Stimulated activated CD4-positive, alpha-beta T cell treated with anti-CD3 and anti-CD28 coated beads, Interleukin-4, amount 100 ng/mL, for 1 hour (primary cell): ENCODE measurements at places on chromosomes 16 and 17.
A peak's percentile ranks its signal among the peaks of the same experiment; 100 is the strongest.

DNA sequence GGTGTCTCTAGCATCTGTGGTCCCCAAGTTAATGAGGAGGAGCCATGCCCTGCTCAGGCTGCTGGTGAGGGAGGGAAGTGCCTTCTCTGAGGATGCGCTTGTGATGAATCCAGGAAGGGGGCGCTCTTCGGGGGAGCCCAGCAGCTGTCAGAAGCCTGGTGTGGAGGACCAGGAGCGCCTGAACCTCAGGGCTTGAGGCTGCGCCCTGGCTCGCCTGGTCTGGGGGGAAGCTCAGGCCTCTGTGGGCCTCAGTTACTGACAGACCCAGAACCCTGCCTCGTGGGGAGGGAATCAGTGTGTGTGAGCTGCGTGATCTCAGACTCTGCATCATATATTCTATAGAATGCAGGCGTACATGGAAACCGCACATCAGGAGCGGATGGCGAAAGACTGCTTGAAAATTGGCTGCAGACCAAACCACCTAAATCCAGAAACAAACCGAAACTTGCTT, 126.1 kb downstream of the SEC14L1 start:
- DNase-seq: no peak

GRCh38 chr16:85967111-85967510, 68.1 kb downstream of the IRF8 start:
- no peak for DNase-seq

DNA sequence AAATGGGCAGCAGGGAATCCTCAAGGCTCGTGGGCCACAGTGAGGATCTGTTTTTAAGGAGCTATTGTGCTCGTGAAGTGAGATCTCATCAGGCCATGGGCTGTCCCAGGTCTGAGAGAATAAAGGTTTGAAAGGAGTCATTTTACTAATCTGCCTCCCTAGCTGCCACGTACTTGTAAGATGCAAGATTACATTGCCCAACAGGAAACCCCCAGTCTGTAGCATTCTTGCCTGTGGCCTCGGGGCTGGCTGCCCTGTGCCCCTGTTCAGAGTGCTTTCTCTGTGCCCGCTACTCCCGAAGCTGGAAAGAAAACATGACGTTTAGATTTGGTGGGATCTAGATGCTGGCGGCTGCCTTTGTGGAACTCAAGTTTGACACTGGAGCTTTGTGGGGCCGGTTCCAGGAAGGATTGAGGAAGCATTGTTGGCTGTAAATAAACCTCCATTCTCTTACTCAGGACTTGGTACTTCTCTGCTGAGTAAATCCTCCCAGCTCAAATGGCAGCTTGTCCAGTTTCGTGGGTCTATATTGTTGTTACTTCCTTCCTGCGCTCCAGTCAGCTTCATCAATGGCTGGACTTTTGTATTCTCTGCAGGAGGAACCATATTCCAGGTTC, 21.2 kb downstream of the SAP30BP start:
- DNase-seq: no peak

- peak; percentile 8 for DNase-seq
Observed at GRCh38 chr16:19375561-19376158, 42.0 kb upstream of the TMC5 start.

DNA sequence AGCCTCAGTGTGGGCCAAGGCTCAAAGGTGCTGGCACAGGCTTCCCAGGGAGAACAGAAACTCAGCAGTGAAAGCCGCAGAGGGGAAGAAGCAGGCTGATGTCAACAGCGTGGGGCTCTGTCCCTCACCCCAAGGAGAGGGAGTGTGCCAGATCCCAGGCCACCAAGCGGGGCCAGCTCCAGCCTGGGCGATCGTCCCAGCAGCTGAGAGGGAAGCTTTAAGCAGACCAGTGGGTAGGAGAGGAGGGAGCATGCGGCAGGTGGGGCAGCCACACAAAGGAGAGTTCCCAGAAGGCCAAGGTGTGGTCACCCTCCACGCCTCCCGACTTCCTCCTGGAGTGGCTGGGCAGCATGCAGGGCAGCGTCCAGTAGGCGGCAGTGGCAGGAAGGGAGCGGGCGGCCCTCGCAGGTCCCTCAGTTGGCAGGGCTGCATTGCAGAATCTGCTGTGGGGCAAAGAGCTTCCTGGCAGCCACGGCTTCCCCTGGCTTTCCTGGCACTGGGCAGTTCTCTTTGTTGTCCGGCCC, 6.0 kb downstream of the SYNGR2 start:
- DNase-seq: no peak
